ENCODE measurements at places on chromosomes 16 and 17.
A peak's percentile ranks its signal among the peaks of the same experiment; 100 is the strongest.

DNA sequence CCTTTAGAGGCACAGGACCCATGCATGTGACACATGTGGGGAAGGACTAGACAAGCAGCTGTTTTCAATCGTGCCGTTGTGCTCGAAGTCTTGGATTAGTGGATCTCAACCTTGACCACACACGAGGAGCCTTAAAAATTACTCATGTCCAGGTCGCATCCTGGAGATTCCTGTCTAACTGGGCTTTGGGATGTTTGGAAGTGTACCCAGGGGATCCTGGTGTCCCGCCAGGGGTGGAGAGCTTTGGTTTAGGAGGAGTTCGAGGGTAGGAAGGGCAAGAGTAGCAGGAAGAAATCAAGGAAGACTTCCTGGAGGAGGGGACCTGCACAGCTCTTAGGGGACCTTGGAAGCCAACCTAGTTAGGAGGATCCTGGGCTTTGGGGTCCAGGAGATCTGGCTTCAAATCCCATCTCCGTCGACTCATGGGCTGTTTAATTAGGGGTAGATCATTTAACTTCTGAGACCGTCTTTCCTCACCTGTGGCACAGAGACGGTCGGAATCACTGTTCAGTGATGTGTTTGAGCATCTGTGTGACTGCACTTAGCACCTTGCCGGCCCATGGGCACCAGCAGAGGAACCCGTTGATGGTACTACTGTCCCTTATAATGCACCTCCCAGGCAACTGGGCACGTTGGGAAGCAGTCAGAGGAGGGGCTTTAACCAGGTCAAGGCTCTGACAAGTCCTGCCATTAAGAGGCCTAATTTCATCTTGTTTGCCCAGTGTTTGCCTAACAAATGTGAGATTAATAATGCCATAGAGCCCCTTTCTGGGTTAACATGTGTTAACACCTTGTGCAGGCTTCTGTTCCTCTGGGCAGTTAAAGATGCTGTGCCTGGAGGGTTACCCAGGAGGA lies 102.0 kb upstream of the PLCG2 start:
- DNase-seq = no peak

DNA sequence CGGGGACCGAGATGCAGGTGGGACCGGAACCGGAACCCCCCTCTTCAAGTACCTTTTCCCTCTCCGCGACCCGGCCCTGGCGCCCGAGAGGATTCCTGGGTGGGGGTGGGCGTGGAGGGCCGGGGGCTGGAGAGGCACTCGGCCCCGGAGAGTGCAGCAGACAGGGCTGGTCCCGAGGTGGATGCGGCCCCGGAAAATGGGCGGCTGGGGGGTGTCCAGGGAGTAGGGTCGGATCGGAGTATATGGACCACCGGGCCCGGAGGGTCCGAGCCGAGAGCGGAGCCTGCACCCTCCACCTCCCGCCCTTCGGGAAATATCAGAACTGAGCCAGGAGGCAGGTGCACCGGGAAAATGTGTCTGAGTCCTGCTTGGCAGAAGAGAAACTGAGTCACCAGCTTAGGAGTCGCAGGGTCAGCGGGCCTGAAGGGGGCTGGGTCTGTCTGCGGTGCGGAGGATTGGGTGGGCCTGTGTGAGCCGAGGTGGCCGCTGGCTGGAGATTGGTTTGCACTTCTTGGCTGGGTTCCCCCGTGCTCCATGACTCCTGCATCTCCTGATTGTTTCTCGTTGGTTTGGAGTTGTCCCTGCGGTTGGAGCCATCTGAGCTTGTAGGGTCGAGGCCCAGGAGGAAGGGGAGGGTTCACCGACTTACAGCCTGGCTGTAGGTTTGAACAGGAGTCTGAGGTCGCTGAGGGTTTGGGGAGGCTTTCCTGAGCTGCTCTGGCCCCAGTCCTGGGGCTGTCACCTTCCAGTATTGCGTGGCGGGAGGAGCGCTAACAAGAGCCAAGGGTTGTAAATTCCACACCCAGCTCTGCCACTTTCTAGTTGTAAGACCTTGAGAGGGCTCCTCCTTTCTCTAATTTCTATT lies 518 bp downstream of the SH2B1 start:
- DNase-seq = peak; percentile 5

DNA sequence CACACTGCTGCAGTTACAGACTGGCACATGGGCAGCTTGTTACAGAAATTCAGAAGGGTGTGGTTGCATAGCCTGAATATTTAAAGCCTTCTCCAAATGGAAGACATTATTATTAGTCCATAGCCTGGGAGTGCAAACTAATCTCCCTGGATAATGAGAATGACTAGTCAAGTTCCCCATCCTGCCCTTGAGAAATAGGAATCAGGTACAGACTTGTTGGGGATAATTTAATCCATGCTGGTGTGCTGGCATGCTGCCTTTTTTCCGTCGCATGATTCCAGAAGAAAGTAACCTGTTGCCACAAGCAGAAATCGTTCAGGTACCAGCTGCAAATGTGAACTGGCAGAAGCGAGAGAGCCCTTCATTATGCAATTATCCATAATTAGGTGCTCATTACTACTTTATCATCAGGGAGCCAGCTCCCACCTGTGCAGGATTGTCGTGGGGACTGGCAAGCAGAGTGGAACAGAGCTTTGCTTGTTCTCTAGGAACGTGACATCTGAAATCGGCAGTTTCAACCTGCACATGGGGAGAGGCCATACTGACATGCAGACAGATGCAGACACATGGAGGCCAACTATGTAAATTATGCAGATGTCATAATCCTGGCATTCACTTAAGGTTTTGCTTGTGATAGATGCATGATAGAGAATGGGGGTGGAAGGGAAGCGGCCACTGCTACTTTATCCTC lies 419.4 kb downstream of the PMP22 start:
- no peak for DNase-seq

DNA sequence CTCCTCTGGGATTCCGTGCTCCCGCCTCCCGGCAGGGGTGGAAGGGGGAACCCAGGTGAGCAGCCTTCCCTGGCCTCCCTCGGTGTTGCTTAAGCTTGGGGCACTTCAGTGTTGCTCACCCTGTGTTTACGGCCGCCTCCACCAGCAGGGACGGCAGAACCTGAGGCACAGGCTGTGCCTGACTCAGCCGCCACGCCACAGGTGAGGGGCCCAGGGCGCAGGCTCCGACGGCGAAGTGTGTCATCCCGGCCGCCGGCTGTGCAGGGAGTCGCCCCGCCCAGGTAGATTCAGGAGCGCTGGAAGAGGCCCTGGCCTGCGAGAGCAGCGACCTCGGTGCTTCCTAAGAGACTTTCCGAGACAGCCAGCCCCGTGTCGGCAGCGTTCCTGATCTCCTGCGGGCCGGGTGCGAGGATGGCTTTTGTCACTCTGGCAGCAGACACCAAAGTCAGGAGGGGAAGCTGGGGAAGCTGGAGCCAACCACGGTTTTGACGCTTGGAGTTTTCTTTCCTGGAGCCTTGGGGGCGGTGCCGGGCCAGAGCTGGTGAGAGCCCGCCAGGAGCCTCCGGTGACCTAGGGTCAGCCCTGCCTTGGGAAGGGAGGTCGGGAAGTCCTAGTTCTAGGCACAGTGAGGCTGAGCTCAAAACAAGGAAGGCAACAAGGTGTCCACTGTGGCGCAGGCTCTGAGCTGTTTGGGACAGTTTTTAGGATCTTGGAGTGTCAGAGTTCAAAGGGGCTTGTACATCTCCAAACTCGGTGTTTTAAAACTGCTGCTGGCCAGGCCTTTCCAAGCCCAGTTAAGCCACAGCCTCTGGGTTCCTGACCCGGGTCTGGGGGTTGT lies 2.1 kb downstream of the GSE1 start:
- peak; percentile 51 for DNase-seq

- DNase-seq = peak; percentile 16
Measured at GRCh38 chr17:1561420-1562175, 994 bp downstream of the PITPNA start.

DNA sequence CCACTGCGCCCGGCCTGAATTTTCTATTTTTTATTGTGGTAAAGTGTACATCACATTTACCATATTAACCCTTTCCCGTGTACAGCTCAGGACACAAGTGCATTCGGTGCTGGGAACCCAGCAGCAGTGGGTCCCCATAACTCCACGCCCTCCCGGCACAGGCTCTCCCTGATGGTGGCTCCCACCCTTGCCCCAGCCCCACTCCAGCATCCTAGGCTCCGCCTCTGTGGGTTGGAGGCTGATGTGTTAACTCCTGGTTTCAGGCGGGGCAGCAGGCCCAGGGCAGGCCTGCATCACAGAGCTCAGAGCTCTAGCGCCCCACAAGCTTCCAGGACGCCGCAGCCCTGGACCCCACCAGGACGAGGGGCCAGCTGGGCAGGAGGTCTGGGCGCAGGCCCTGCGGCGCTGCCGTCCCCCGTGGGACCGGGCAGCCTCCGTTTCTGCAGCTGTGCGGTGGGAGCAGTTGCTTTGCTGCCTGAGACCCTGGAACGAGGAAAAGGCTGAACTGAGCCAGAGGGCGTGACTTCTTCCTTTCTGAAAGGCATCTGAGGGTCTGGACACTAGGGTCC lies 19.6 kb downstream of the ZFPM1 start:
- no peak for DNase-seq

GRCh38 chr16:15494236-15494635 lies 59.8 kb downstream of the BMERB1 start:
- DNase-seq = no peak

- DNase-seq = no peak
Measured at GRCh38 chr16:77869997-77870813, 81.8 kb downstream of the VAT1L start.

- DNase-seq = no peak
Measured at GRCh38 chr16:81528256-81528655, 83.6 kb downstream of the CMIP start.

GRCh38 chr16:1335211-1335971 lies 1.9 kb downstream of the BAIAP3 start:
- DNase-seq = no peak

DNA sequence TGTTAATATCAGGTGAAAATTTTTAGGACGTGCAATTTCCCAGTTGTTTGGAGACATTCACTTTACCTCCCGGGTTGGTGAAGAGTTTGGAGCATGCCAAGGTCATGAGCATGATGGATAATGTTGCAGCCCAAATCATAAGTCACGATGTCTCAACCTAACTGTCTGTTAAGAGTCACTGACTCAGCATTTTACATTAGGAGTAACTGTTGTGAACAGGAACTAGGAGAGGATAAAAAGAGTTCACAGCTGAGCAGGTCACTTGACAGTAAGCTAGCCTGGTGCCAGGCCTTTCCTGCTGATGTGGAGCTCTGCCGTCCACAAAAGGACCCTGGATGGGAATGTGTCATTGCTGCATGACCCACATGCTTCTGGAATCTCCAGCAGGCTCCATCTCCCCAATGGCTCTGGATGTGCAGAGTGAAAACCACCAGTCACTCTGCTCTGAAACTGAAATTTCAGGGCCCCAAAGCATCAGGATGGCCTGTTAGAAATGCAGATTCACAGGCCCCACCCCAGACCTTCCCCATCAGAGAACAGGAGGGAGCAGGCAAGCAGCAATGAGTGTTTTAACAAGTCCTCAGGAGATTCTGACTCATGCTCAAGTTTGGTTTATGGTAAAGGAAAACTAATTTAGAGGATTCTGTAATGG lies 371.6 kb upstream of the MAF start:
- DNase-seq = no peak

DNA sequence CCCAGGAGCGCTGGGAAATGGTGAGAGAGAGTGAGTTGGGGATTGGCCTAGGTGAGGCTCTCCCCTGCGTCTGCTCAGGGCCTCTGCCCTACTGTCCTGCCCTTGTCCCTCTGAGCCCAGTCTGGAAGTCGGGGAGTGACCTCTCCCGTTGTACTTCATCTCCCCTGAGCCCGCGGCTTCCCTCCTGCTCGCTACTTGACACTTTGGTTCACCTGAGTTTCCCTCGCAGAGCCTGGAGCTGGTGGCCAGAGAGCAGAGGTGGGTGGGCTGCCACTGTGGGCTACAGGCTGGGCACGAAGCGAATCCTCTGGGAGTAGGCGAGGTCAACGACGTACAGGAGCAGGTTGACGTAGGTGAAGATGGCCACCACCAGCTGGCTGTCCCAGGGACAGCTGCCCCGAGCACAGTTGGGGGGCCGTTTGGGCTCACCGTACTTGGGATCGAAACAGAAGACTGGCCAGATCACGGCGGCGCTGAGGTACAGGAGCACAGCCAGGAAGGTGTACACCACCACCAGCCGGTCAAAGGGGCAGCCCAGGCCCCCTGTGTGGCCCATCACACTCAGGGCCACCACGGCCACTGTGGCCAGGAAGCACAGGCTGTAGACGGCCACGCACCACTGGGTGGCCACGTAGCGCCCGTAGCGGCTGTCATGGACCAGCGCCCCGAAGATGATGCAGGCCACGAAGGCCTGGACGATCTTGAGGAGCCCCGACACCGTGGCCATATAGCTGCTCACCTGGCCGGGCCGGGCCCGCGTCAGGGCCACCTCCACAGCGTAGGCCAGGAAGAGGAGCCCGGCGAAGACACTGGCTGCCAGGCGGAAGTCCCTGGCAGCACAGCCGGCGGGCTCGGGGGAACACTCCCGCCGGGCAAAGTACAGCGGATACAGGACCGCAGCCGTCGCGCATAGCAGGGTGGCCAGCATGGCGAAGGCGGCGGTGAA lies 3.7 kb upstream of the PYCR1 start:
- DNase-seq = no peak

DNA sequence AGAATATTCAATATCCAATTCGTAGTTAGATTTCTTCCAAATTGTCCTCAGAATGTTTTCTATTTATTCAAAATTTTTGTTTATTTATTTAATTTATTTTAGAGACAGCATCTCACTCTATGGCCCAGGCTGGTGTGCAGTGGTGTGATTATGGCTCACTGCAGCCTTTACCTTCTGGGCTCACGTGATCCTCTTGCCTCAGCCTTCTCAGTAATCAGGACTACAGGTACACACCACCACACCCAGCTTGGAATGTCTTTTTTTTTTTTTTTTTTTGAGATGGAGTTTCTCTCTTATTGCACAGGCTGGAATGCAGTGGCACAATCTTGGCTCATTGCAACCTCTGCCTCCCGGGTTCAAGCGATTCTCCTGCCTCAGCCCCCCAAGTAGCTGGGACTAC lies 3.5 kb upstream of the DRG2 start:
- DNase-seq = no peak

GRCh38 chr17:36004594-36005108 lies 3.3 kb upstream of the CCL15 start:
- no peak for DNase-seq

DNA sequence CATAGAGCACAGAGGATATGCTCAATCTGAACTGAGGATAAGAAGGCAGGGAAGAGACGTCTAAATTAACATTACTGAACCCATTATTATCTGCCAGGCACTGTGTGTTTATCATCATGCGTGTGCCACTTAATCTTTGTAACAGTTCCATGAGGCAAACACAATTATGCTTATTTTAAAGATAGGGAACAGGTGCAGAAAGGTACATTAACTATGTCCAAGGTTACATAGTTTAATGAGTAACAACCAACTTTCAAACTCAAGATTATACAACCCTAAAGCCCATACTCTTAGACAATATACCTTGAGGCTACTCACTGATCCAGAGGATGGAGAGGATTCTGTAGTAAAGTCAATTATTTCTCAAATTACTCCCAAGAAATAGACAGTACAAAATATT lies 43.2 kb downstream of the STH start:
- no peak for DNase-seq

DNA sequence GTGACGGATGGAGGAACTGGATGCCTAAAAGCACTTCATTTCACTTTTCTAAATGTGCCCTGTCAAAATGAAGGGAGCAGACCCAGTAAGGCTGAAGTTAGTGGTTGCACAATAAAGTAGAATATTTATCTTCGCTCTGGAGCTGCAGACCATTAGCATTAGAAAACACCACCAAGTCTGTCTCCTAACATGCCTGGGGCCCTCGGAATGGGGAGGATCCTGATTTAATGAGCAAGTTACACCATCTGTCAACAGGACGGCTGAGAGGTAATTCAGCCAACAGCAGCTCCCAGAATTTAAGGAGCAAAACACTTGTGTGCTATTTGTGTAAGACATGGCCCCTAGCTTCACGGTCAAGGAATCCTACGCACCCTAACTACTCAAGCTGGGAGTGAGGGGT lies 22.3 kb downstream of the CA10 start:
- DNase-seq = no peak

GRCh38 chr16:79437764-79438751 lies 162.5 kb downstream of the MAF start:
- no peak for DNase-seq
